ENCODE measurements at places on chromosomes 7 and 10. TPM values are rescaled to one million over a fixed set of nuclear protein-coding genes. Genes with fewer than 3 reads are reported as not detected.

BICC1 gene
- total RNA-seq = not detected

GPR15LG gene
- total RNA-seq = not detected

BTBD16 gene
- not detected for total RNA-seq

PMPCB gene
- total RNA-seq = 62.2 TPM

DNA sequence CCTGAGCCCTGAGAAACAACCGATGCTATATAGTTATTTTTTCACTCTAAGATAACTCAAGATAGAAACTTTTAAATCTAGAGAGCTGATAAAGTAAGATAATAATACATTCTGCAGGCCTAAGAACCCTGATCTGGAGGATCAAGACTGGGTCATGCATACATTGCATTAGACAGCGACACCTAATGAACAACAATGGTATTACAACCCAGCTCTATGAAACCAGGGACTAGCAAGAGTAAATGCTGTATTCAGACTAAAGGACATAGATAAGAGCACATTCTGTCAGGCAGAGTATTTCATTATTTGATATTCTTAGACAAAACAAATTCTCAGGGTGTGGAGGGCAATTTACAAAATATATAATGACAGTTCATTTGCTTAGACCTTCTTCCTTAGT lies 148.6 kb downstream of the GRK5 start:
- no peak overlapping the region for H3K27ac ChIP-seq
- H3K27me3 ChIP-seq = no peaks in the 10 kb centered on the region
- DNase-seq = no peak
- H3K4me3 ChIP-seq = no peak overlapping the region
- H3K36me3 ChIP-seq = peaks cover 37% of the 10 kb centered on the region
- H3K4me1 ChIP-seq = peaks cover 12% of the 10 kb centered on the region

DNA sequence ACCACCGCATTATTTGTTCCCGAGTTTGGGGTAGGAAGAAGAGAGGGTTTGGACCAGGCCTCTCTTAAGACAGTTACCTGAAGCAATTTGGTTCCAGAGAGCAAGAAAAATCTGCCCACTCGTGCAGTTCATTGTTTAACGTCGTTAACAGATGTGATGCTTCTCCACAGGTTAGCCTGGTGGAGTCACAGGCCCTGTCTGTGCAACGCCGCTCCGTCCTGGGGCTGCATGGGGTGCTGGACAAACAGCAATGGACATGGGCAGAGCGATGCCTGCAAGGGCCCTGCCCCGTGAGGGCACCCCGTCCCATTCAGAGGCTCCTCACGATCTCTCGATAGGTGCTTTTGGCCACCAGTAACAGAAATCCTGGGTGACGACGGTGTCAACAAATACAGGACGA lies 9.7 kb downstream of the FOXL3 start:
- no peak overlapping the region for H3K4me3 ChIP-seq
- H3K4me1 ChIP-seq = no peaks in the 10 kb centered on the region
- no peak for DNase-seq
- no peaks in the 10 kb centered on the region for H3K27me3 ChIP-seq
- H3K36me3 ChIP-seq = no peaks in the 10 kb centered on the region
- H3K27ac ChIP-seq = no peak overlapping the region

GRCh38 chr10:110259317-110259716 lies 45.4 kb downstream of the SMNDC1 start:
- peaks cover 2% of the 10 kb centered on the region for H3K27me3 ChIP-seq
- H3K36me3 ChIP-seq = peaks cover 13% of the 10 kb centered on the region
- no peak for DNase-seq
- H3K27ac ChIP-seq = no peak overlapping the region
- no peak overlapping the region for H3K4me3 ChIP-seq

DNA sequence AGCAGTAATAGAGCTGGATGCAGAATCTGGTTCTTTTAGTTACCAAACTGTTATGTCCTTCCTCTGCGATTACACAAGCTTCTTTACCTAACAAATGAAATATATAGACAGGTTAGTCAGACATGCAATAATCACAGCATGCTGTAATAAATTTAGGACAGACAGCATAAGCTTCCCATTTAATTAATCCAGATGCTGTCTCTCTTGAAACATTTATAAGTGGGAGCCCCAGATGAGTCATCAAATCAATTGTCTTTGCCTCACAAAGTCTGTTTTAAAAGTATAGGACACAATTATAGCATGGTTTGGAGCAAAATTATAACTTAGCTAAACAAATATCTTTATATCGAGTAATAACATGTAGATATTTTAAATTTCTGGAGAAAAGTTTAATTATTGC lies 1.6 kb downstream of the CDNF start:
- H3K4me1 ChIP-seq = peaks cover 19% of the 10 kb centered on the region
- peaks cover 5% of the 10 kb centered on the region for H3K36me3 ChIP-seq
- DNase-seq = no peak

Measured in activated naive CD8-positive, alpha-beta T cell treated with anti-CD3 and anti-CD28 coated beads, Interleukin-2, amount 10 ng/mL, durations not matched to agents 7 days and 5 days (primary cell).